ENCODE measurements at places on chromosomes 11 and 22.

GRCh38 chr11:35235936-35236666 lies 97.1 kb downstream of the CD44 start:
- peak; percentile 70 for DNase-seq

DNA sequence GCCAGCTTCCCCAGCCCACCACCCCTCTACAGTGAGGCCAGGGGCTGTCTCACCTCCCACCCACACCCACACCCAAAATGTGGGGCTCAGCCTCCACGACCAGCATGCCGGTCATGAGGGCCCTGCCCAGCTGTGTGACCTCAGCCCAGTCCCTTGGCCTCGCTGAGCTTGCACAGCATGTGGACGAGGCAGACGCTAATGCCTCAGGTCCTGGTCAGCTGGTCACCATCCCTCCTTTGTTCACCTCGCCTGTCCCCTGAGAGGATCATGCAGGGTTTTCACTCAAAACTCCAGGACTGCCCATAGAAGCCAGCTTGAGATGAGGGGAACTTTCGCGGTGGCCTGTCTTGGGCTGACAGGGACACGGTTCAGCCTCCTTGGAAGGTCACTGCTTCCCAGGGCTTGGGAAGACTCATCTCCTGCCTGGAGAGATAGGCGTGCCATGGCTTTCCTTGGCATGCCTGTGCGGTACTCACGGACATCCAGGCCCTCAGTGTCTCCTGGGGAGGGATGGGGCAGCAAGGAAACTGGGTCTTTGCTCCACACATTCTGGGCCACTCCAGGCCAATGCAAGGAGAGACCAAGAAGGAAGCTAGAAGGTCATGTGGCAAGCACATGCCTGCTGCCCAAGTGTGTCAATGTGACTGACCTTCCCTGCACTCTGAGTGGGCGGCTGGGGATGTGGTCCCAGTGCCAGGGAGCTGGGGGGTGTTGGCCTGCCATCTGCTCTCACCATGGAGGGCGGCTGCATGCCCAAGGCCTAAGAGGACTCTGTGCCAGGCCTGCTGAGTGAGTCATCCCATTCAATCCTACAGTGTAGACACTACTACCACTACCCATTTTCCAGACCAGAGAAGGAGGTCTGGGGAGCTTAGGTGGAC lies 3.2 kb upstream of the RTN4R start:
- no peak for DNase-seq

DNA sequence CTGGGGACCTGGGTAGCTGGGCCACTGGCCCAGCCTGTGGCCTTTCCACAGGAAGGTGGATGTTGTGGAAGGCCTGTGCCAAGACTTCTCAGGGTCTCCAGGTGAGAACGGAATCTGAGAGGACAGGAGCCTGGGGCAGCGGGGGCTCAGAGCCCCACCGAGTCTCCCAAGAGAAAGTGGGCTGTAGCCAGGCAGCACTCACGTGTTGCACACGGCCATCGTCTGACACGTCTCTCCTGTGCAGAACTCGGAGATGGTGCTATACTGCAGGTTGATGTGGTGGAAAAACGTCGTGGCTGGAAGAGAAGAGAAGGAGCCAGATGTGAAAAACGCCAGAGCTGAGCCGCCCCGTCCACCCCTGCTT lies 6.4 kb downstream of the MOB2 start:
- no peak for DNase-seq

- DNase-seq, result no peak
Measured at GRCh38 chr22:38292694-38293093, 19.9 kb upstream of the TMEM184B start.

GRCh38 chr22:19958083-19959042 lies 16.7 kb upstream of the TXNRD2 start:
- DNase-seq, result no peak

DNA sequence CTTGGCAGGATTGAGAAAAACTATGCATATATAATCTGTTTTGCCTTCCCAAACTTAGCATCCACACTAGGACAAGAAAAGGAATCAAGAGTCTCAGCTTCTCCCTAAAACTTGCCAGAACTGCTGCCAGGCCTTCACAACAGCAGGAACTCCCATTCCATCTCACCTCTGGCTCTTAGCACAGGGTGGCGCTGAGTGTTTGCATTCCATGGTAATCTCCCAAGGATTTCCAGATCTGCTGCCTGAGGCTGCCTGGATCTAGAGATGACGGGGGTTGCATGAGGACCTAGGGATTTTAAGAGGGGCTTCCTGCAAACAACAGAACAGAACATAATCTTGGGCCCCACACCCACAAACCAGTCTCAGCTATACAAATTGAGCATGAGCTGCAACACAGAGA lies 87.1 kb upstream of the OPCML start:
- no peak for DNase-seq

DNA sequence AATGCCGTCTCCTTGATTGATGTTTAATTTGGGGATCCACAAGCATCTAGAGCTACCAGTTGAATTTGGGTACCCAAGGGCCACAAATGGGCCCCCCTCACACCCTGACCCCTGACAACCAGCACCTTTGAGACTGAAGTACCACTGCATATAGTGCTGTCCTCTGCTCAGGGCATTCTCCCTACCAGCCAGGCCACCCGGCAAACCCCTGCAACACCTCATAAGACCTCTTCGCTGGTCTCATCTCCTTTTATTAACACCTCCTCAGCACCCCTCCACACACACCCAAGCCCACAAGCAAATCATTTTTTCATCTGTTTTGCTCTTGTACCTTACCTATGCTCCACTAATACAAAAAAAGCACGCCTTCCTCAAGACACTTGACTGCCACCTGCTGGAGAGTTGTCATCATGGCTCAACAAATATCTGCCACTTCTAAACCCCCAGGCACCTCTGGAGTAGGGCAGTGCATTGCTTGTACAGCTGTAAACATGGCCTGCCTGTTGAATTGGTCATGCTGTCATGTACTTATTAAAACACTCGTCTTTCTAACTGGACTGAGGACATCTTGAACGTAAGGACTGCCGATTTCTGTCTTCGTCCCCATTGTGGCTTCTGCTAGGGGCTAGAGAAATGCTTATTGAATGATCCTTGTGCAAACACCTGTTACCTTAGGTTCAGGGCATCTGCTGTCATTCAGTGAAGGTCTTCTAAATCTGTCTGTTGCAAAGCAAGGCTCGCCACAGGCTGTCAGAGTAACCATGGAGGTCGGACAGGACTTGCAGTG lies 66.5 kb downstream of the BMAL1 start:
- DNase-seq, result peak; percentile 77

- no peak for DNase-seq
Measured at GRCh38 chr11:118340449-118340848, 2.1 kb downstream of the CD3D start.

DNA sequence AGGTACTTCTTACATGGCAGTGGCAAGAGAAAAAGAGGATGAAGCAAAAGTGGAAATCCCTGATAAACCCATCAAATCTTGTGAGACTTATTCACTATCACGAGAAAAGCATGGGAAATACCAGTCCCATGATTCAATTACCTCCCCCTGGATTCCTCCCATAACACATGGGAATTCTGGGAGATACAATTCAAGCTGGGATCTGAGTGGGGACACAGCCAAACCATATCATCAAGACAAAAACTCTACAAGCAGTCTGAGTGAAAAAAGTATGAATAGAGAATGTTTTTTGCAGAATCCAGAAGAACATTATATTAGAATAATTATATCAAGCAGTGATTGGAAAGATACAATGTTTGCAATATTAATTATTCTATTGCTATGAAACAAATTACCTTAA lies 893.7 kb downstream of the FAM181B start:
- no peak for DNase-seq

DNA sequence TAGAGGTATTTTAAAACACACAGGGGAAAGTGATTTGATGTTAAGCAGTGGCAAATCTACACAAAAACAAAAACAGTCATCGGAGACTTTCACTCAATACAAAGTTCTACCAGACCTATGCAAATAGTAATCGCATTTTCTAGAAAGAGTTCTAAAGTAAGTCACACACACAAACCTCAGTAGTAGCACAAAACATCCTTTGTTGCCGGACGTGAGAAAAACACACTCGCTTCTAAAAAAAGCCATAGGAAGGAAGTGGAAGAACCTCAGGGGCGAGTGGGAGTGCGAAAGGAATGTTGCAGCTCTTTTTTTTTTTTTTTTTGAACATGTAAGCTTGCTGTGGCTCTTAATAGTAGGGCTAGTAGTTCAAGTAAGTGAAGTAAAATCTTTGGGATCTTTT lies 88.9 kb downstream of the MAML2 start:
- no peak for DNase-seq

- DNase-seq, result no peak
Measured at GRCh38 chr22:24118689-24119384, 62.5 kb upstream of the SUSD2 start.

GRCh38 chr22:38214302-38215056 lies 12.7 kb downstream of the MAFF start:
- peak; percentile 65 for DNase-seq

DNA sequence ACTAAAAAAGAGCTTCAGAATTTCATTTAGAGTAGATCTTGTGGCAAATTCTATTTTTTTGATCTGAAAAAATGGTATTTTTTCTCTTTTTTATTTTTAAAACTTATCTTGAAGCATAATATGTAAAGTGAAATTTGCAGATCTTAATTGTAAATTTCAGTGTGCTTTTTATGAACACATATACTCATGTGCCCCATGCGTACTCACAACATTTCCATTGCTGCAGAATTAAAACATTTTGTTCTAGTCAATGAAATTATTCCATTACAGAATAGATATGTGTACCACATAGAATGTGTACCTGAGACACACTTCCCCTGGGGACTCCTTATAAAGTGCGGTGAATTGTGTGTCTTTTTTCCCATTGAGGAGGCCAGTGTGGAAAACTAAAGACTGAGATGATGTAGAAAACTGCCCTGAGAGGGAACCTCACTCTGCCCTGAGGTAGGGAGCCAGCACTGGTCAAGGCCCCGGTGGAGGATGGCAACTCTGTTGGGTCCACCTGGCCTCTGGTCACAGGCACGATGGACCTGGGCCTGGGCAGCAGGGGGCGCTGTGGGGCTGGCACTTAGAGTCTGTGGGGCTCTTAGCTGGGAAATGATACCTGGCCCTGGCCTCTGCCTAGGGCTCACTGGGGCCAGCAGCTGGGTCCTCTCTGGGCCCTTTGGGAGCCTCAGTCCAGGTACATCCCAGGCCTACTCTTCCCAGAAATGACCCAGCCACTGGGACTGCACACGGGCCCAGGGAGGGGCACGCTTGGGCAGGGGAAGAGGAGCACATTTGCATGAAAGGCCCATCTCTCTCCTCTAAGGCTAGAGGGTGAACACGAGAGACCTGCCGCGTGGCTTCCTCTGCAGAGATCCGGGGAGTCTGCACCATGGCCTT lies 77.9 kb upstream of the TOP3B start:
- DNase-seq, result peak; percentile 73

- DNase-seq, result no peak
Measured at GRCh38 chr11:123316003-123316402, 114.1 kb upstream of the GRAMD1B start.

GRCh38 chr11:72899238-72899637 lies 85.0 kb downstream of the ATG16L2 start:
- no peak for DNase-seq

DNA sequence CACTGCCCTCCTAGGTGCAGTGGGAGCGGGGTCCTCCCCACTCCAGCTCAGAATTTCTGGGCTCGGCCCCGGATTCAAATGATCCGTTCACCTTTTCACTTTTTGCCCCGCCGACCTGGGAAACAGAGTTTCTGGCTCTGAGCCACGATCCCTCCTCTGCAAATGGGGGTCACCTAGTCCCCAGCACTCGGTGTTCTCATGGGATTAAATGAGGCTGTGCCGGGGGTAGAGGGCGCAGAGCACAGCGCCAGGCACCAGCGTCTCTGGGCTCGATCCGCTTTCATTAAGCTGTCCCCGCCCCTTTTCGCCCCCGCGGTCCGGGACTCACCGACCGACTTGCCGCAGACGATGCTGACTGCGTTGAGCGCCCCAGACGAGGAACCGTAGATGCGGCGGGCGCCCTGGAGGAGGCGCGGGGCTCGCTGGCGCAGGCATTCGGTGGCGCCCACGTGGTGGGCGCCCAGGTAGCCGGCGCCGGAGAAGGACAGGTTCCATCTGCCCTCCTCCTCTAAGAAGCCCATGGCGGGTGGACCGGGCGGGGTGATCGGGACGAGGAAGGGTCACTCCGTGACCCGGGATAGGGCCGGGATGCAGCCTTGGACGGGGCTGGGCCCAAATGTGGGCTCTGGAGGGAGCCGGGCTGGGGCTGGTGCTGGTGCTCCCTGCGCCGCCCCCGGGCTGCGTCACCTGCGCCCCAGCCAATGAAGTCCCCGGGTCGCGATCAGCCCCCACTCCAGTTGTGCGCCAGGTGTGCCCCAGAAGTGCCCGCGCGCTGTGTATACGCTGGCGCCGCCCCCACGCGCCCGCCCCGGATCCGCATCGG lies at the start of gene PNPLA5:
TSS of gene PNPLA5 (minus strand) at position 654 of the 823 bp plus-strand sequence. CDS start at position 521, 133 bp downstream.
- no peak for DNase-seq

DNA sequence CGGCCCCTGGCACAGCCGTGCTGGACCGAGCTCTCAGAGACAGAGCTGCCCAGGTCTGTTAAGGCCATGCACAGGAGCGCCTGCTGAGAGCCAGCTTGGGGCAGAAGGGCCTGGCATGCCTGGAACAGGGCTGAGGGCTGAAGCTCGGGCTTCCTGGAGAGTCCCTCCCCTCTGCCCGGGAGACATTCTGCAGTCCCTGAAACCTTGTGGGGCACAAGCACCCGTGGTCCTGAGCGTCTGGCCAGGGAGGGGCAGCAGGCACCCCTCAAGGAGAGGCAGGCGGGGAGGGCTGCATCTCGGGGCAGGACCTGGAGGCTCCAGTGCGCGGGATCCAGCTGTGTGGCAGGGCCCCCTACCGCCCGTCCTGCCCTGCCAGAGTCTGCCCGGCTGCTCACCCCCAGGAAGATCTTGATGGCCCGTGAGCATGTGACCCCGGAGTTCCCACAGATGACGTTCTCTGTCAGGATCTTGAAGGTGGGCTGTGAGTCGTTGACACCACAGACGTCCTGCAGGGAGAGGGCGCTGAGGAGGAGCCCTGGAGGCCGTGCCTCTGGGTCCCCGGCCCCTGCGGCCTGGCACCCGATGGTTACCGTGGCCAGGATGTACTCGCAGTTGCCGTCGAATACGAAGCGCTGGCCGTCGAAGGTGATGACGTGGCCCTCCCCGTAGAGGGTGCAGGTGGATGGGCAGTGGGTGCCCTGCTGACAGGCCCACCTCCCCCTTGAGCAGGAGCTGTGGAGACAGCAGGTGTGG lies 10.9 kb downstream of the MUC6 start:
- no peak for DNase-seq

DNA sequence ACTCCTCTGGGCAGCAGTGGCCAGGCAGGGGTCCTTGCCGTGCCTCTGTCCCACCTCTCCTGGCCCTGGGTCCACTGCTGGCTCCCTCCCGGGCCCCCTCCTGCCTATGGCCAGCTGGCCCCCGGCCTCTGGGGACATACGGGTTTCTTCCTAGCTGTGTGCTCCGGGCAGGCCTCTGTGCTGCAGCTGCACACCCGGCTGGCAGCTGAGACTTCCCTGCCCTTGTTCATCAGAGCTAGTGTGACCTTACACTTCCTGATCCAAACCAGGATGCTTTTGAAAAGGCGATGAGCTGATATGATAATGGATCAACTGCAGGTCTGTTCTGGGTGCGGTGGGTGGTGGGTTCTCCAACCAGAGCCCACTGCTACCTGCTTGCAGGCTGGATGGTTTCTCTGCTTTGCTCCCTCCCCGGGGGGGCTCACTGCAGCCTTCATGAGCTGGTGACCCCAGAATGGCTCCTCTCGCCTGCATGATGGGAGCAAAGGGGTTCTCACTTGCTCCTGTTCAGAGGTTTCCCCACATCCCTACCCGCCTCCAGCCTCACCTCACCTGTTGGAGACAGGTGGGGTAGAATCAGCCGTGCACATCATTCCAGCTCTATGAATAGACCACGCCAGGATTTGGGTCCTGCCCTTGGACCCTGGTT lies 13.3 kb downstream of the B3GAT1 start:
- no peak for DNase-seq
